Activated T-helper 17 cell treated with anti-CD3 and anti-CD28 coated beads, Interleukin-2, amount 50 U/mL, for 72 hours (primary cell): ENCODE measurements at places on chromosomes 1 and 21. TPM values are rescaled to one million over a fixed set of nuclear protein-coding genes. Genes with fewer than 3 reads are reported as not detected.

HDGF gene
- 270 TPM for total RNA-seq

LCE1D gene
- not detected for total RNA-seq

GRCh38 chr1:109975718-109976117, 8.8 kb upstream of the AHCYL1 start:
- ATAC-seq: no peak

GRCh38 chr1:17883662-17884395, 128.7 kb downstream of the ACTL8 start:
- ATAC-seq: no peak

DNA sequence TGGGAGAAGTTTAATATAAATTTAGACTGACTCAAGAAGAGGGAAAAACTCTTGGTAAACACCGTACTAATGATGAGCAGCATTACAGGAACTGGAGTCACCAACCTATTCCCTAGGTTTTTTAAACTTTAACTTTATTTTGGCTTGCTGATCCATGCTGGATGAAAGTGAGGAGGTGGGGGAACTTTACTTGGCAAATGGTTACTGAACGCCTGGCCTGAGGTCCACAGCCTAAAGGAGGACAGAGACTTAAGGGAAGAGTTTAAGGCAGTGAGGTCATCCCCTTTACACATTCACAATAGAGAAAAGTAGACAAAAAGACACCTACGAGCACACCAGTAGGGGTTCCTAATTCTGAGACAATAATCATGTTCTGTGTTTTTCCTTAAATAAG, 25.6 kb upstream of the A3GALT2 start:
- no peak for ATAC-seq

DNA sequence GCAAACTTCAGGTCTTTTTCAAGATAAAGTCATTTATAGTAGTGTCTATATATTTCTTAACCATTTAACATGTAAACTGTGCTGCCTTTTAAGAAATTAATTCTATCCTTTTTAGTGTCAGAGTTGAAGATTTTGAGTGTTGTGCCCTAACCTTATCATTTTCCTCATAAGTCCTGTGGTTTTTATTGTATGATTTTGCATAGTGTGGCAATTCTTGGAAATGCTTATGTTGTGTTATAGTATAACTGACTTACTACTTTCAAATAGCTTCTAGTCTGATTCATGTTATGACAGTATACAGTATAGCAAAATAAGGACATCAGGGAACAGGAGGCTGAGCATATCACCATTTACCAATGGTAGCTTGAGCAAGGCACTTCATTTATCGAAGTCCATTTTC, 99.1 kb downstream of the PTBP2 start:
- ATAC-seq: no peak

DNA sequence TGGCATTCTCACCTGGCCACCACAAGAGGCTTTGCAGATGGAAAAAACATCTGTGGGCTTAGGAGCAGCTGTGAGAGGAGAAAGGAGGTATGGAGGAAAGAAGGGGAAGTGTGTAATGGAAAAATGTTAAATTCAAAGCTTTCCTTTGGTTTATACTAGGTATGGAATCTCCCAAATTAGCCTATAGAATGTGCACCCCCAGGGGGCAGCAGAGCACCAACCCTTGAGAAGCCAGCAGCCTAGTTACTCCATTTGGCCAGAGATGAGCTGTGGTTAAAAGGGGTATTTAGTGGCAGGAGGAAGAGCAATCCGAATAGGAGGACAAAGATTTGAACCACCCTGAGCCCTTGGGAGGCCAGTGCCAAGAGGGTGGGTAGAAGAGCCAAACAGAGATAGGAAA, 97.5 kb upstream of the CTTNBP2NL start:
- no peak for ATAC-seq

- no peak for ATAC-seq
These were observed 53.3 kb downstream of the EIF4G3 start for GRCh38 chr1:21123287-21123948.

- peak; percentile 52 for ATAC-seq
These were observed 8.0 kb upstream of the NAV1 start for GRCh38 chr1:201530741-201531531.

- peak; percentile 52 for ATAC-seq
These were observed 135.6 kb downstream of the GPATCH2 start for GRCh38 chr1:217495249-217495648.

- ATAC-seq: no peak
These were observed 7.6 kb upstream of the DDI2 start for GRCh38 chr1:15609631-15610030.

DNA sequence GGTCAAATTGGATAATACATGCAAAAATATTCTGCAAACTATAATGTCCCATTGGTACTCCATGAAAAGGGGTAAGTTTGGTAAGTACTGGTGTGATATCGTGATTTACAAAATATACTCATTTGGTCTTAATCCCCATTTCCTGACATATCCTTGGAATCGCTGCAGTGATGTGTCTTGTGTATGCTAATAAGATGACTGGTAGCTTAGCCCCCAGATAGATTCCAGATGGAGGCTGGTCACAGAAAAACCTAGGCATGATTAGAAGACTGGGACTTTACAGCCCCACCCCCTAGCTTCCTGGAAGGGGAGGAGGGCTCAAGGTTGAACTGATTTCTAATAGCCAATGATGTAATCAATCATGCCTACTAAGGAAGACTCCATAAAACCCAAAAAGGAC, 3.0 kb downstream of the VAMP4 start:
- no peak for ATAC-seq
